ENCODE measurements at places on chromosomes 2 and 18. TPM values are rescaled to one million over a fixed set of nuclear protein-coding genes. Genes with fewer than 3 reads are reported as not detected.
A peak's percentile ranks its signal among the peaks of the same experiment; 100 is the strongest.

DNA sequence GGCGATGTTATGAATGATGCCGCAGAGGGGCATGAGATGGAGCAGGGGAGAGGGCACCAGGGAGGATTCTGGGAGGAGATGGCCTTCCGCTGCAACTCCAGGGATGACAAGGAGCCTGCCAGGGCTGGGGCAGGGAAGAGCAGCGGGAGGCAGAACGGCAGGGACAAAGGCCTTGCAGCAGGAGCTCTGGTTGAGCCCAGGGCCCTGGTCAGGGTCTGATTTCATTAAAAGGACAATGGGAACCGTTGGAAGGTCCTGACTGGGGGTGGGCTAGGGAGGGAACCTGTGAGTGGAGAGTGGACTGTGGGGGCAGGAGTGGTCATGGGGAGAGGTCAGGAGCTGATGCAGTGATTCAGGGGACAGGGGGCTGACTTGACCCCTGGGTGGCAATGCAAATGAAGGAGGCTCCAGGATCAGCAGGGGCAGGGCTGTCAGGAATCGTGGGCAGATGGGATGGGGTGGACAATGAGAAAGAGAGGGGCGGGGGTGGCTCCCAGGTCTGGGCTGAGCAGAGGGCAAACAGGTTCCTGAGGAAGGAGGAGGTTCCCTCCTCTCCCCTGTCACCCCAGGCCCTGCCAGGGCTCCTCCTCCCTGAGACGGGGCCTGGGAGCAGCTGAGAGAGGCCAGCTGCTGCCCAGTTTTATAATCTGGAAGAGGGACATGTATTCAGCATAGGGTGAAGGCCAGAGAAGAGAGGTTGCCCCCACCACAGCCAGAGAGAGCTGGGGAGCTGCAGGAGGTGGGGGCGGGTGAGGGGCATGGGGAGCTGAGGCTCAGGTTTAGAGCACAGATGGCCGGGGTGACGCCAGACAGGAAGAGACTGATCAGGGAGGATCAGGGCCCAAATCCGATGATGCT, 7.3 kb upstream of the DUSP2 start:
- DNase-seq = no peak

The ANKAR gene
- 1.5 TPM for total RNA-seq

The WNT6 gene
- not detected for total RNA-seq

The SNORC gene
- total RNA-seq = 0.65 TPM

DNA sequence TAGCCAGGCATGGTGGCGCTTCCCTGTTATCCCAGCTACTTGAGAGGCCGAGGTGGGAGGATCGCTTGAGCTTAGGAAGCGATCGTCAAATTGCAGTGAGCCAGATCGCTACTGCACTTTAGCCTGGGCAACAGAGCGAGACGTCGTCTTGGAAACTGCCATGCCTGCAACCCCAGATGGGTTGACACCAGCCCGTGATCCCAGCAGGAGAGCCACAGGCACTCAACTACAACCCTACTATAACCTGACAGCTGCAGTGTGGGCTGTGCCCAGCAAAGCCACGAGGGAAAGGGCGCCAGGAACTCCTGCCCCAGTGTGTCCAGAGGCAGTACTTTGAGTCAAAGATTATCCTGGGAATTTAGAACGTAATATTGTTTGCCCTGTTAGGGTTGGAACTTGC, 85.6 kb downstream of the SS18 start:
- no peak for DNase-seq

GRCh38 chr18:46040033-46040746, 31.9 kb downstream of the PSTPIP2 start:
- no peak for DNase-seq

The MAPRE2 gene
- total RNA-seq = 8.0 TPM

GRCh38 chr2:167406558-167406957, 518.3 kb downstream of the XIRP2 start:
- peak; percentile 5 for DNase-seq

GRCh38 chr2:191631754-191632153, 46.2 kb upstream of the NABP1 start:
- no peak for DNase-seq

GRCh38 chr2:125745514-125745913, 910.4 kb upstream of the GYPC start:
- DNase-seq = no peak

- no peak for DNase-seq
Observed at GRCh38 chr2:14693874-14694273, 61.4 kb downstream of the LRATD1 start.

The MRPL44 gene
- 33.2 TPM for total RNA-seq

The PLCD4 gene
- total RNA-seq = 4.0 TPM

The MARCHF4 gene
- 16.7 TPM for total RNA-seq

DNA sequence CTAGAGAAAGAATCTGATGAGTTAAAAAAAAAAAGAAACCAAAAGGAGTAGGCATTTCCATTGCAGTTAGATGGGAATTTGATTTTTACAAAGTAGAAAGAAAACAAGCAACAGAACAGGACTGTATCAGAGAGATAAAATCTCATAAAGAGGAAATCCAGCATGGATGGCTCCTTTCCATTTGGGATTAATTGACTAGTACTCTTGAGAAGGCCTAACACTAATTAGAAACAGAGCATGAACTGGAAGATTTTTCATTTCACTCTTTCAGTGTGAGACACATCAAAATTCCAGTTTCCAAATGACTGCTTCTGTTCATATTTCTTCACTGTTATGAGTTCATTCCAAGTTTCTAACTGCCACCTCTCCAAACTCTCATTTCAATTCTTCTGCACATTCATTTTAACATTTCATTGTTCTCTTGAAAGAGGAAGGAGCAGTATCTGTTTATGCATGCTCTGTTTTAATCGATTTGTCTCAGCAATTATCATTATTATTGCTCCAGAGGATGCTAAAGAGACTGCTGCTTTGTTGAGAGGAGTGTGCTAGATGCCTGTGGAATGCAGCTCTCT, 108.8 kb upstream of the PIEZO2 start:
- no peak for DNase-seq

GRCh38 chr18:54904581-54904980, 54.7 kb downstream of the CCDC68 start:
- DNase-seq = peak; percentile 71

DNA sequence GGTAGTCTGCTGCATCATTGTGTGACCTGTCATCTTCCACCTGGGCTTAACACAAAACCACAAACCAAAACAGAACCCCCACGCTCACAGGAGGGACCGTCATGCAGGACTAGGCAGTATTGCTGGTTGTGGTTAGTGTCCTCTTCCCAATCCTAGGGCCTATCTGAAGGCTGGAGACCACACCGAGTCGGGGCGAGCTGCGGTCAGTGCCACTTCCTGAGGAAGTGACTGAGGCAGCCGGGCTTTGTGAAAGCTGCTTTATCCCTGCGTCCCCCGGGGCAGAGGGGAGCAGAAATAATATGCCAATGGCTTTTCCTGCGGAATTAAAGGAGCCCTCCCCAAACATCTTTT, 22.9 kb downstream of the ZNF532 start:
- no peak for DNase-seq

GRCh38 chr2:130332271-130333073, 10.2 kb upstream of the IMP4 start:
- peak; percentile 80 for DNase-seq

DNA sequence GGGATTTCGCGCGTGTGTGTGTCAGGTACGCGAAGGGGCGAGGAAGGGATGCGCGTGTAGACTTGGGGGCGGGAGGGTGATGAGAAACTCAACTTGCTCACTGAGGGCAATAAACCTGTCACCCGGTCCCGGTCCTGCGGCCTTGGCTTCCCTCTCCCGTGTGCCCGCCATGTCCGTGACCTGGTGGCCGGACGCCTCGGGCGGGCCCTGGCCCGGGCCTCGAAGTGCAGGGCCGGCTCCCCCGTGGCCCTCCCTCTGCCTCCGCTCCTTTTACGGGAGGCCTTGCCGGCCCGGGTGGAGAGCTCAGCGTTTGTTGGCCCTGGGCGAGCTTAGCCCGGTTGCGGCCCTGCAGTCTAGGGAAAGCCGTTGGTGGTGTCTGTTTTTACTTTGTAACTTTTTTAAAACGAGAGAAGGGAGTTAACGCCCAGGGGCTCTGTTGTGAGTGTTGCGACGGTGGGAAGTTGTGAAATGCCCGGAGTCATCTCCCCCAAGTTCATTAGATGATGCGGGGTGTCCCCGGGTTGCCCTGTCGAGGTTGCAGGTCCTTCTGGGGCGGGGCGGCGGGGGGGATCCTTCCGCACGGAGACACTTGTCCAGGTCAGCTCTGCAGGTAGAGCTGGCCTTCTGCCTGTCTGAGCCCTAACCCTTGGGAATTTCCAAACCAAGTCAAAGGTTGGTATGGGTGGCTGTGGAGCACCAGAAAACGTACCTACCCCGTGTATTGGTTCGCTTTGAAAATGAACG, 883 bp downstream of the SMCHD1 start:
- DNase-seq = peak; percentile 39

The AFTPH gene
- 29.2 TPM for total RNA-seq

DNA sequence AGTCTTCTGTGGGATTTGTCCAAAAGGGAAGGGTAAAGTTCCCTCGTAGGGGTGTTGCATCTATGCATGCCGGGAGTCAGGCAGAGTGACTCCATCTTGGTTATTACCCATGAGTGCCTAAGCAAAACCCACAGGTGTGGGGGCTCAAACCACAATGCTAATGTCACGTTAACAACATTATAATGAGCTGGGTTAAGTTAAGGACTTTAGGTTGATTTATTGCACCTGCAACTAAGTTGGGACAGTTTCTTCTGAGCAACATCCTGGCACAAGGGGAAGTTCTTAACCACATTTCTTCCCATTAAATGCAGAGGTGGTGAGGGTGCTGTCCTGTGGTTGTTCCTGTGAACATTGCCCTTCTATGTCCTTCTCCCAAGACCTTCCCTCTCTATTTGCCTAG, 1596.8 kb upstream of the SLC39A10 start:
- DNase-seq = no peak

DNA sequence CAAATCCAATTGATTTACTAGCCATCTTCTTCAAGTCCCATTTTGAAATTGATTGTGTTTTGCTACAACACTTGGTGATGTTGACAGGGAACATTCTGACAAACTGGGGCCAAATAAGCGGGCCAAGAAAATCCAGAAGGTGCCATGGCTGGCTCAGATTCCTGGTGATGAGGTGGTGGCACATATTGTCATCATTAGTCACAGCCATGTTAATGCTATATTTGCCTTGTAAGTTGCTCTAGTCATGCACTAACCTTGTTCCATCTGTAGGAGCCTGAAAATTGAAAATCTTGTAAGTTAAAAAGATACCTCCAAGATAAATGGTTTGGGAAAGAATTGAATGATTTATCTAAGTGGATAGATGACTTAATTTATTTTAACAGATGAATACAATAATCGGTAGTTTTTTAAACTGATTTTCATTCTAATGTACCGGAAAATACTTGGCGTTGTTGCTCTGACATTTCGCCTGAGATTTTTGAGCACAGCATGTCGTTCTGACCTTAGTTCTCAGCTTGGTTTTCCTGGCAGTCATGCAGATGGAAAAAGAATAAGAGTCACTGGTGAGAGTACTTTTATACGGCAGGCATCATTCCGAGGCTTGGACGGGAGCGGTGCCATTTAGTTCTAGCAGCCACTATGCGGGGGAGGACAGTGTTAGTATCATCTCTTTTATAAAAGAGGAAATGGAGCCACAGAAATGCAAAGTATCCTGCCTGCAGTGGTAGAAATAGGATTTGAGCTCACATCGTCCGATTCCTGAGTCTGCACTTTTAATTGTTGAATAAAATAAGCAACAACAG, 133.9 kb downstream of the ZNF532 start:
- DNase-seq = peak; percentile 40

- no peak for DNase-seq
Observed at GRCh38 chr2:119156891-119157773, 1.4 kb downstream of the C1QL2 start.

DNA sequence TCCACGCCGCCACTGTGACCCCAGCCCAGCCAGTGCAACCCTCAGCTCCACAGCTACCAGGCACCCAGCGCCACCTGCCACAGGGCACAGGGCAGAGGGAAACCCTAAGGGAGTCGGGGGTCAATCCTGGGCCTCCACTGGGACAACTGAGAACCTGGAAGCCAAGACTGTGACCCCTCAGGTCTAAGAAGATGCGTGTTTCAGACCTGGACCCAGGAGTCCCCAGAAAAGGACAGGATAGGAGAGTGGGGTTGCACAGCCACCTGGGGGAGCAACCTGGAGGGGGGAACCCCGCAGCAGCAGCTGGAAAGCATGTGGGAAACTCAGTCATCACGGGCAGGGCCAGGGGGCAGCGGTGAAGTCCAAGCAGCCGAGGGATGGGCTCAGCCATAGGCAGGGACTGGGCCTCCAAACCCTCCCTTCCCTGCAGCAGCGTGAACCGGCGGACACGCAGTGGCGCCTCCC, 4.1 kb downstream of the ESPNL start:
- no peak for DNase-seq

DNA sequence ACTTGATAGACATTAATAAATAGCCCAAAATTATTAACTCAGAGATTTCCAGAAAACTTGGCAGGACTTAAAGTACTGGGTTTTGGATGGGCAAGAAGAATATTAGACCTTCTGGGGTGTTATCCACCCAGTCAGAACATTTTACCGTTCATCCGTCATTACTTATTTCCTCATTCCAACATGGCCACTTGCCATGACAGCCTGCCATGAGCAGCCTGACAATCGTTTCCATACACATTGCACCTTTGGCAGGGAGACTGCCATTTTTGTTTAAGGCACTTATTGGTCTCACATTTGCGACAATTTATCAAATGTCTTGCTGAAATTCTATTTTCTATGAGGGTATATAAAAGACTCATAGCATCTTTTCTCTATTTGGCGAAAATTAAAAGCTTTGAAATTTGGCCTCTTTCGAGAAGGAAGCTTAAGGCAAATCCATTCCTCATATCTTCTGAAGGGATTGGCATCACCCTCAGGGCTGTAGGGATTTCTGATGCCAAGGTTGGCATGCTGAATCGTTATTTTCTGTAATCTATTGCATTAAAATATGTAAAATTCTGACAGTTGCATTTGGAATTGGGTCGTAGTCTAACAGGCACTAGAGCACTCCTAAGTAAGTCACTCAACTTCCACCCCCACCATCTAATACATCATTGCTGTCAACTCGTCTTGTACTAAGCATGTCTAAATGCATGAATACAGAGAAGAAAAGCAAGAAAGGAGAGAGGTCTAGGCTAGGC, 406.3 kb upstream of the PIK3C3 start:
- no peak for DNase-seq

- no peak for DNase-seq
Observed at GRCh38 chr2:100242476-100242875, 79.8 kb downstream of the LONRF2 start.

GRCh38 chr2:79903222-79904000, 390.6 kb downstream of the CTNNA2 start:
- DNase-seq = peak; percentile 22

The SERPINB11 gene
- total RNA-seq = not detected

The SGPP2 gene
- 0.14 TPM for total RNA-seq

GRCh38 chr2:239473211-239473805, 72.5 kb upstream of the HDAC4 start:
- DNase-seq = no peak

- DNase-seq = no peak
Observed at GRCh38 chr2:46917628-46918027, 2.0 kb upstream of the MCFD2 start.

DNA sequence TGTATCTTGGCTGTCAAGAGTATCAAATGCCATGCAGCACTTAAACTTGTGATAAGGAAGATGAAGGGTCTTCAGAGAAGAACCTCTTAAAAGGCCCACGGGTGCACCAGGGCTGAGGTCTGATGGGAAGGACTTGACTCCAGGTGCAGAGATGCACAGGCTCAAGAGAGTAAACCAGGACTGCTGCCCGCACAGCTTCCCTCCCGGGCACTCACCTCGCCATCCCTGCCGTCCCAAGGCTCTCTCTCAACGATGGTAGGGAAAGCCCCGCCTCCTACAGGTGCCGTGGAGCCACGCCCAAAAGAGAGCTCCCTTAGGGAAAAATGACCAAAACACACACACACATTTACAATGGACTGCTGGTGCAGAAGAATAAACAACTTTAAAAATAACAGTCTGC, 27.9 kb downstream of the PDIA6 start:
- DNase-seq = no peak

The GKN2 gene
- total RNA-seq = not detected

GRCh38 chr2:31271851-31272267, 37.9 kb downstream of the EHD3 start:
- DNase-seq = peak; percentile 20

Measured in foreskin keratinocyte (primary cell).